ENCODE measurements at places on chromosomes 5 and 9.

DNA sequence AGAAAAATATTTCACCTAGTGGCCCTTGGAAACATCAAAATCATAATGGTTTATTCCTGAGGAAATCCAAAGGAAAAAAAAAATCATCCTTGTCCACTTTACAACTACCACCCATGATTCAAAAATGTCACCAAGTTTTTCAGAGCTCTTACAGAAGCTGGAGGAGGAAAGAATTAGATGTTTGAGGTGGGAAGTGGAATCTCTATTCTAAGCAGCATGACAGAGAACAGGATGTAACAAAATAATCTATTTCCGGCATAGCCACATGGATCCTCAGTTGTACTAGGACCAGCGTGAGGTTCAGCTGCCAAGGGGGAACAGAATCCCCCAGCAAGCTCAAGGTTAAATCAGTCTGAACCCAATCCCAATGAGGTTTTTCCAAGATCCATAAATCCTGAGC, 40.2 kb downstream of the FBXW11 start:
- DNase-seq = no peak

DNA sequence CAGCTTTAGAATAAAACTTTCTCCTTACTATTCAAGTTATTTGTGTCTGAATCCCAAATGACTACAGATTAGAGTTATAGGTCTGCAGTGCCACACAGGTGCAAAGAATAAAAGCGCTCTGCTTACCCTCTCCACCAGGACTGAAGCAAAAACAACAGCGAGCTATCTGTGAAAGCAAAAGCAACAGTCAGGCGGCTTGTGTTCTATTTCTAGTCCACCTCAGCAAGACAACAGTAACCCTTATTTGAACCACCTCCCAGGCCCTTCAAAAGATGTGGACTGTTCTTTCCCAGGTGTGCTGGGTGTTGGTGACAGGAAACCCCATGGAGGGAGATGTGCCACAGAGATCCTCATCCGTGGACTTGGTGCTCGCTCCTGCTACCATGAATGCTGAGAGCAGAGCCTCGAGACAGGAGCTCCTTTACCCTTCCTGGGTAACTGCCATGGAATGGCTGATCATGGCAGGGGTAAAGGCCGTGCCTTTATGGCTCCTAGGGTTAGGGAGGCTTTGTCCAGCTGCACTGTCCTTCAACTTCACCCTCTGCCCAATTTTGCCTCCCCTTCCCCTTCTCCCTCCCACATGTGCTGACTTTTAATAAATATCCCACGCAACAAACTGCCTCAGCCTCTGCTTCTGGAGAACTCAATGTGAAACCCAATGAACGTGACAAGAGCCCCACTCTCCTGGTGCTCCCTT, 108.6 kb downstream of the SERINC5 start:
- DNase-seq = no peak

DNA sequence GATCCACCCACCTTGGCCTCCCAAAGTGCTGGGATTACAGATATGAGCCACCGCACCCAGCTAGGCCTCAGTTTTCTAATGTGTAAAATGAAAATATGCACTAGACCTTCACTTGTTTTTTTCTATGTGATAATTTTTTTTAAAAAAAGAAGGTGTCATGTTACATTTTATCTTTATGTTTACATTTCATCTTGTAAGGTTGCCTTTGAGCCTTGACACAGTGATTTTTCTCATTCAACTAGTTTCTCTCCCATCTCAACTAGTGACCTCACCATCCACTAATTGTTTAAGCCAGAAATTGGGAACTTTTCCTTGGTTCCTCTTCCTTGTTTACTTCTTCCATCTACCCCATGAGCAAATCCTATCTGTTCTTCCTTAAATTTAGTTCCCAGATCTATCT, 21.5 kb downstream of the TMC1 start:
- peak; percentile 23 for DNase-seq

GRCh38 chr9:74848153-74848525, 39.6 kb downstream of the TRPM6 start:
- DNase-seq = no peak

DNA sequence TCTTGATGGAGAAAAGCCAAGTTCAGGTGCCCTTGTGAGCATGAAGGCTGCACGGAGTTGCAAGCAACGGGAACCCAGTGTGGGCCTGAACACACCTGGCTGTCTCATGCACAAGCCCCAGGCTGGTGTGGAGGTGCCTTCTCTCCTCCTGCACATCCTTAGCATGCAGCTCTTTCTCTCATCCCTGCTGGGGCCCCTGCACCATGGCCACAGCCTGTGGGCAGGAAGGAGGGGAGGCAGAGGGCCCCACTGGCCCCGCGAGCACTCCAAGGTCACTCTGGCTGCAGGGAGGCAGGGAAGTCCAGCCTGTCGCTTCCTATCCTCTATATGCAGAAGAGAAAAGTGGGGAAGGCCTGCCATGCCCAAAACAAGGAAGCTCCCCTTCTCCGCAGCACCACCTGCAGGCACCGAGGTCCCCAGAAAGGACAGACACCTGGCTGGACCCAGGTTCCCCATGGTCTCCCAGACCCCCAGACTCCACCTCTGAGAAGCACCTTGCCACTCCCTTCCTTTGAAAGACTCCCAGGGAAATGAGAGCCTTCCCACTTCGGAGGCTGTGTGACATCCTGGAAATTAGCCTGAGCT, 18.6 kb downstream of the STKLD1 start:
- no peak for DNase-seq

All from suppressor macrophage treated with lipopolysaccharide for 1 hour (primary cell).